ENCODE measurements at places on chromosomes 5 and 9.

- DNase-seq = no peak
Measured at GRCh38 chr5:171776770-171777759, 8.6 kb upstream of the SMIM23 start.

GRCh38 chr9:77667151-77667550 is 19.0 kb upstream of the GNA14 start:
- DNase-seq = no peak

DNA sequence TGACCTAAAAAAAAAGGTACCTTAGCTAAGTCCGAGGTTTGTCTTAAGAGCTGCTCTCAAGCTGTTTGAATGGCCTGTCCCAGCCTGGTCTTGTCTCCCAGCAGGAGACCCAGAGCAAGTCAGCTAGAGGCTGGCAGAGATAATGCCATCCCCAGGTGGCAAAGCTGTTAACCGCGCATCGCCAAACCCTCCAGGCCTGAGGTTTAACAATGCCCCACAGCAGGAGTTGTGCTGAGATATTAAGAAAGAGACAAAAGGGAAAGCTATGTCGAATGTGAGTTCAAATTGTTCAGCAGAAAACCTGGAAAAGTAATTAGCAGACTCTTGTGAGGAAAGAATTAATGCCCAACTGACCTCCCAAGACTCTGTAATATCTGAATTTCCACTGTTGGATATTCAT is 187.1 kb downstream of the FSTL4 start:
- DNase-seq = no peak

GRCh38 chr5:145847499-145848497 is 12.7 kb upstream of the PRELID2 start:
- no peak for DNase-seq

GRCh38 chr5:108655750-108656450 is 91.8 kb upstream of the FER start:
- no peak for DNase-seq

DNA sequence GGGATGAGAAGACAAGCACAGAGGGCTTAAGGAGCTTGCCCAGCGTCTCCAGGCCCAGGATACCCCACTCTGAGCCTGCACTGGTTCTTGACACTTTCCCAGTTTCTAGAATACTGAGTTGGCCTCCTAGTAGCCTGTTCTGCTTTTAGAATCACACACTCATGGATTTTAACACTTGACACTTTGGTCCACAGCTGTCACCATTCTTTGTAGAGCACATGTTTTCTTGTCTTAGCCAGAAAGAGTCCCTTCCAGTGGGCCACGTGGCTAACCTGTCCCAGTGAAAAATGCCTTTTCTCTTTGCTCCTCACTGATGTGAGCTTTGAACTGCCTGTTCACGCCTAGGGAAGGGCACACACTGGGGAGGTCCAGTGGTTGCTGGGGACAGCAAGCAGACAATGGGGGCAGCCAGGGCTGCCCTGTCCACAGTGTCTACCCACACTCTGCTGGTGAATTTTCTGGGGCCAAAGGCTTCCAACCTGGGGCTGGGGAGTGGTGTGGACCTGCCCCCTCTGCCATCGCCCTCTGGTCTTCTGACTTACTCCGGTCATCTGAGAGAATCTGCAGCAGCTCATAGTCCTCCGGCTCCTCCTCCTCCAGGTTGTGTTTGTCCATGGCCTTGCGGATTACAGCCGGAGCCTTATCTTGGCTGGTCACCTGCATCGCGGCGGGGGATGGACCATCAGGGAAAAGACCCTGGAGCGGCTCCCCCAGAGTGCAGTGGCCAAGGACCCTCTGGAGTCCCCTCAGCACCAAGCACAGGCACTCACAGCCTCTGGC is 21.1 kb downstream of the RALGDS start:
- DNase-seq = no peak

DNA sequence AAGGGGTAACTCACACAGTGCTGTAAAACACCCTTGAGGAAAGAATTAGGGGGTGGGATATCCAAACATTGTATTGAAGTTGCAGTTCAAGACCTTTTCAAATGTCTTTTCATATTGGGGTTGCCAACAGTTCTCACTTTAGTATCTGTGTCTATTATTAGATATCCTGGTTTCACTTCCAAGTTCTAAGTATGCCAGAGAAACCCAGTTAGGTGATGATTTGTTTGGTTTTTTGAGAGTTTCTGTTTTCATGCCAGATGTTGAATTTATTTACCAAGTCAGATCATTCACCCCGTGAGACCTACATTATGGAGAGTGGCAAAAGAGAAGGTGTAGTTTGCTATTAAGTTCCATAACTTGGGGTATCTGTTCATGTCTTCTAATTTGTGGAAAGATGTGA is 64.5 kb downstream of the C9orf152 start:
- DNase-seq = no peak

GRCh38 chr5:179378116-179378440 is 32.8 kb upstream of the ADAMTS2 start:
- no peak for DNase-seq

DNA sequence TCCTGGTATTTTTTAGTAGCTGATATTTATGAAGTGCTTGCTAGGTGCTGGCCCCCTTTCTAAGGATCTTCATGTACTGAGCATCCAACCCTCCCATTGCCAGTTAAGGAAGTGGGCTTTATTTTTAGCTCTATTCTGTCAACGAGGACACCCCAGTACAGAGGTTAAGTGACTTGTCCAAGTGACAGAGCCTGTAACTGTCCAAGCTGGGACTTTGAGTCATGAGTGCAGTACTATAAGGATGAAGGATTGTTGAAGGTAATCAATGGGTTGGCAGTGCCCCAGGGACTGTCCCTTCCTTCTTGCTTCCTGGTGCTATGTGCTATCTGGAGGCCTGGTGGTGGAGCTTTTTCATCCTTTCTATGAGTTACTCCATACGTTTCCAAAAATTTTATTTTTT is 18.0 kb upstream of the FABP6 start:
- DNase-seq = no peak

DNA sequence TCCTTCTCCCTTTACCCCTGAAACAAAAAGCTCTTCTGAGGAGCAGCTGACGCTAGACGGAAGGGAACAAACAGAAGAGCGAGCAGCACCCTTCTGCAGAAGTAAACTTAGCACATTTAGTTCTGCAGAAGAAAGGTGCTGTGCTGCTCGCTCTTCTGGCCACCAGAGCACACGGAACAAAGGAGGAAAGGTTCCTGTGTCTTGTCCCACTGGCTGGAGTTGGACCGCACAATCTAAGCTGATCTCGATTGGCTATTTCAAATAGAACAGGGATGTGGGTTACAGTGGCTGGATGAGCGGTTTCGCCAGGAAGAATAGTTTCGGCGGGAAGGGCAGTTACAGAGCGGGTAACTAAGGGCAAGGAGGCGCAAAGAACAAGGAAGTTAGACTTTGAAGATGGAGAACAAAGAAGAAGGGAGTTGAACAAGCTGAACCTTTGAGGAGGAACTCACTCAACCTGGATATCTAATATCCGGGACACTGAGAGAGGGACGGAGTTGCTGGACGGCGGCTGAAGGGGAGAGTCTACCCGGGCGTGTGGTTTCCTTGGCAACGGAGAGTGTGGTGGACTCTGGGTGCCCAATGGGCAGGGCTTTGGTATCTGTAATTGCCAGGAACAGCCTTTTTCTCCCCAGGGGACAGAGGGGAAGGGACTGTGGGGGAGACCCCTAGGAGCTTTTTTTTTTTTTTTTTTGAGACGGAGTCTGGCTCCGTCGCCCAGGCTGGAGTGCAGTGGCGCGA is 7.1 kb downstream of the GTF3C5 start:
- no peak for DNase-seq

Data from NCI-H748 treated with DMSO at 0.1 percent for 48 hours (cell line).